Fibroblast of lung (primary cell): ENCODE measurements at places on chromosomes 7 and 10. TPM values are rescaled to one million over a fixed set of nuclear protein-coding genes. Genes with fewer than 3 reads are reported as not detected.

DNA sequence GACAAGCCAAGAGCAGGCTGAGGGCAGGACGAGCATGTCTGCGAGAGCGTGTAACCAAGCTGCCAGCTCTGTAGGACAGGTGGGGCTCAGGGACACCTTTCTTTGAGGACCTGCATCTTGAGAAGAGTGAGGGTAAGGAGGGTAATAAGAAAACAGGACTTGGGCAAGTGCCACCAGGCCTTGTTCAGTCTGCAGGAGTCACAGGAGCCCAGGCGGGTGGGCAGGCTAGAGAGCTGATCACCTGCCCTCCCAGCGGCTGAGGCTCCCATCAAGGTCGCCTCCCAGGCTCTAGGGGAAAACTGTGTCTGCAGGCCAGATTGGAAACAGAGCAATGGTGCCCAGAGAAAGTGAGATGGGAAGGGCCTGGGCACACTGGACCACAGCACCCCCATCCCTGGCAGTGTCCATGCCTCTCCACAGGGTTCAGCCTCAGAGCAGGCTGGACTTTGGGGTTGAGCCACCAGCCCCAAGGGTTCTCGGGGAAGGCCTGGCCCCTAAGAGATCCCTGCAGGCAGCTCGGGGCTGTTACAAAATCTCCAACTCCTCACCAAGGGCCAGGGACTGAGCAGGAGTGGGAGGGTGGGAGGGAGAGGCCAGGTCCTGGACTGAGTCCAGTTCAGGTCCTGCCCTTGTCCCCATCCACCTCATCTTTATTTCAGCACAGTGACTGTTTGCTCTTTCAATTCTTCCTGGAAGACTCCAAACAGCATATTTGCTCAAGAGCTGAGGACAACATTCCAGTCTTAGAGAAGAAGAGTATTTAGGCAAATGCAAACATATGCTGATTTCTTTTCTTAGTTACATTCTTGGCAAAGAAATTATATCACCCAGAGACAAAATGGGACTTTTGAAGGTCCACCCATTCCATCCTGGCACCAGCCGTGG lies 161.9 kb downstream of the GRID1 start:
- DNase-seq, result no peak

GRCh38 chr7:6279937-6280336 lies 7.5 kb upstream of the CYTH3 start:
- DNase-seq, result no peak

DNA sequence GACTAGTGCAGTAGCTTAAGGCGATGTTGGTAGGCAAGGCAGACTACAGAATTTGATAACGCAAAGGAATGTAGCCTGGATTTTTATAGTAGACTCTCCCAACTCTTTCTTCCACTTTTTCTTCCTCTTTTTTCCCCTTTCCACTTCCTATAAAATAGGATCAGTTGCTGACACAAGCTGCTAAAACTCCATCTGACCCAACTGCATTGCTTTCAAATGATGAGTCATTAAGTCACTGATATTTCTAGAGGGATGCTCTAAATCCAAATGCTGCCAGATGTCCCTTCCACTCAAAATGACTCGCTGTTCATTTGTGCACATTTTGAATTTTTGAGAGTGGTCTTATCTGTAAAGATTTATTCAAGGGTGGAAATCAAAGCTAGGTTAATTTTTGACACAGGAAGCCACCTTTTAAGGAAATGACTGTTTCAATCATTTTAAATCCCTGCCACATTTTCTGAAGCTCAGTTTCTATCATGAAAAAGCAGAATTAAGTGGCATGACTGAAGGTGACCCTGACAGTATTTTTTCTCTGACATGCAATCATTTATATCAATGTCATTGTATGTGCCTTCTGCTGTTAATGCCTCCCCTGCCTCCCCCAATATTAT lies 25.8 kb upstream of the SFMBT2 start:
- DNase-seq, result no peak

The RAB19 gene
- total RNA-seq, result not detected in 2 replicates

The FAM25A gene
- total RNA-seq, result not detected in 2 replicates

The OR2F2 gene
- total RNA-seq, result not detected in 2 replicates

The STAM gene
- total RNA-seq, result 21.6 and 27.9 TPM in 2 replicates
